ENCODE measurements at places on chromosomes 13 and 19. TPM values are rescaled to one million over a fixed set of nuclear protein-coding genes. Genes with fewer than 3 reads are reported as not detected.

Gene ERICH6B
- total RNA-seq, result not detected

Gene CNN1
- 0.44 TPM for total RNA-seq

Gene FGF22
- 0.63 TPM for total RNA-seq

Gene FAM216B
- total RNA-seq, result not detected

Gene ZNF541
- 0.06 TPM for total RNA-seq

Gene PGLYRP1
- total RNA-seq, result not detected

Gene CPAMD8
- not detected for total RNA-seq

Gene ZNF835
- not detected for total RNA-seq

Gene KIR3DL3
- total RNA-seq, result not detected

Gene THSD8
- 10.7 TPM for total RNA-seq

Gene ZNF850
- total RNA-seq, result 0.31 TPM

Gene STOML3
- not detected for total RNA-seq

Gene AMH
- total RNA-seq, result 14.0 TPM

Gene CYP4F11
- 4.6 TPM for total RNA-seq

Gene ATP4B
- total RNA-seq, result not detected

Gene GPC5
- not detected for total RNA-seq

Gene RPL36
- total RNA-seq, result 879 TPM
